Stimulated activated CD8-positive, alpha-beta memory T cell treated with anti-CD3 and anti-CD28 coated beads, Interleukin-2, amount 100 ng/mL, for 1 hour (primary cell): ENCODE measurements at places on chromosomes 7 and 10.
A peak's percentile ranks its signal among the peaks of the same experiment; 100 is the strongest.

DNA sequence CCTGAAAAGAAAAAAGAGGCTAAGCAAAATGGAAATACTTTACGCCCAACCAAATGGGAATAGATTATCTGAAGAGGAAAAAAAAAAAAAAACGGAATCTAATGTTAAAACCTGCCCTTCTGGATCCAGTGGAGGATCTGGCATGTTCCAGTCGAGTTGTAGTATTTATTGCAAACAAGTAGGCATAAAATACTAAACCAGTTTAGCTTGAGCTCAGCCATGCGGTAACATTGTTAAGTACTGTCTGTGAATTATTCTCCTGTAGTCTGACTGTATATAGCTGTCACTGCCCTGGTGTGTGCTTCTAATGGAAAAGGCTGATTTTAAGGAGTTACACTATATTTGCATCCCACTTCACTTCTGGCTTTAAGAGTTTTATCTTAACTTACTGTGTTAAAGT is 40.3 kb downstream of the CELF2 start:
- no peak for DNase-seq

DNA sequence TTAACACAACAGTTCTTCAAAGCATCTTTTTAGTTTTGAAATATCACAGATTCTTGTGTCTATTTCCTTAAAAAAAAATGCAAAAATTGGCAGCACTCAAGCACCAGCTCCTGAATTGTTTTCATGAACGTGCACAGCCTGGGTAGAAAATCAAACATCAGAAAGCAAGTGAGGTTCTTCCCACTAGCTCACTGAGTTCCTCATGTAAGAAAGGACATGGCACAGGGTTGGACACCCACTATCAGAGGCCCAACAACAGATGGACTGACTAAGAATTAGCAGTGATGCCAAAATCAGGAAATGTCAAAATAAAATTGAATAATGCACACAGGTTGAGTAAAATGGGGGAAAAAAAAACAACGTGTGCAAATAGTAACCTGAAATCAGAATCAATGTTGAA is 146.8 kb downstream of the PCLO start:
- no peak for DNase-seq

DNA sequence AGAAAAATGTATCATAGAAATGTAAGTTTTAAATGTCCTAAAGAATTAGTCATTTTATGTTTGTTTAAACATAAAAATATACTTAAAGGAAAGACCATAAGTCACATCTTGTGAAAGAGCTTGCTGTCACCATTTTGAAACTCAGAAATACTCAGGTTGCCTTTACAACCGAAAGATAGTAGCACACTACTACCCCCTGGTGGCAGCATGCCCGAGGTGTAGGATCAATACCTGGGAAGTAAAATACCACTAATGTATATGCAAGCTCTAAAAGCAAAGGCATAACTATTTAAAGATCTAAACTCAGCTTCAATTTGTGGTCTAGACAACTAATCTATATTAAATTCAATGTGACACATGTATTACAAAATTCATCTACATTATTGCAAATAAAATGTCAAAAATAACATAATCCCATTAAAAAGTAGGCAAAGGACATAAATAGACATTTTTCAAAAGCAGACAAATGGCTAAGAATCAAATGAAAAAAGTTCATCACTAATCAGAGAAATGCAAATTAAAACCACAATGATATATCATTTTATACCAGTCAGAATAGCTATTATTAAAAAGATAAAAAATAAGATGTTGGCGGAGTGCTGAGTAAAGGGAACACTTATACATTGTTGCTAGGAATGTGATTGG is 47.7 kb upstream of the FGL2 start:
- peak; percentile 79 for DNase-seq

GRCh38 chr7:66426996-66427395 is 201.7 kb upstream of the KCTD7 start:
- DNase-seq, result no peak

GRCh38 chr7:138077809-138078208 is 1.6 kb downstream of the AKR1D1 start:
- no peak for DNase-seq

DNA sequence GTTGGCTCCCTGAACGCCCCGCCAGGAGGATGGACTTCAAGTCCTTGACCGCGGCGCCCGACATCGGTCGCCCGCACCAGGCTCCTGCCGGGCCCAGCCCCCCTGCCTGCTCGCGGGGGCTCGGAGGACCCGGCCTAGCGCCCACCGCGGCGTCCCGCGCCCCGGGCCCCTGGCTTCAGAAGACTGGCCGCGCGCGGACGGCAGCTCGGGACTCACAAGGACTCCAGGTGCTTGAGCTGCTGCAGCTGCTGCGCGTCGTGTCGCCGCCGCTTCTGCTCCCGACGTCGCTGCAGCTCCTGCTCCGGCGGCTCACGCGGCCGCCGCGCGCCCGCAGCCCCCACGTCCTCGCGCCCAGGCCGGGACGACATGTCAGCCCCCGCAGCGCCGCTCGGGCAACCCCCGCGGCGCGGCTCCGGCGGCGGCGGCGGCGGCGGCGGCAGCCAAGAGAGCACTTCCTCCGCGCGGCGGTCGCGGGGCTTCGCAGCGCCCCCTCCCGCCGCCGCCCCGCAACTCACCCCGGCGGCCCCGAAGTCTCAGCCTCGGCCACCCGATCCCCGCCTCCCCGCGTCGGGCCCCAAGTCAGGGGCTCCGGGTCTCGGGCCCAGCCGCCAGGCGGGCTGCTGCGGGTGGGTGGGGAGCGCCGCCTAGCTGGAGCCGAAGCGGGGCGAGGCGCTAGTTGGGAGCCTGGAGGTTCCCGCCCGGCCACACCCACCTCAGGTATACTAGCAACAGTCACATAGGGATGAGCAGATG is at the start of gene RP9:
Gene RP9 (minus strand): TSS at position 400 of the 753 bp plus-strand sequence. CDS start 32 bp downstream, at position 368.
- DNase-seq, result peak; percentile 63
